Hepatocyte (in vitro differentiated cells): ENCODE measurements at places on chromosomes 13 and 19.
A peak's percentile ranks its signal among the peaks of the same experiment; 100 is the strongest.

GRCh38 chr13:97648171-97648880 is 214.4 kb downstream of the RAP2A start:
- H3K27ac ChIP-seq, result no peak overlapping the region
- no peak overlapping the region for H3K4me3 ChIP-seq
- no peaks in the 10 kb centered on the region for H3K27me3 ChIP-seq
- no peaks in the 10 kb centered on the region for H3K4me1 ChIP-seq
- DNase-seq, result no peak

DNA sequence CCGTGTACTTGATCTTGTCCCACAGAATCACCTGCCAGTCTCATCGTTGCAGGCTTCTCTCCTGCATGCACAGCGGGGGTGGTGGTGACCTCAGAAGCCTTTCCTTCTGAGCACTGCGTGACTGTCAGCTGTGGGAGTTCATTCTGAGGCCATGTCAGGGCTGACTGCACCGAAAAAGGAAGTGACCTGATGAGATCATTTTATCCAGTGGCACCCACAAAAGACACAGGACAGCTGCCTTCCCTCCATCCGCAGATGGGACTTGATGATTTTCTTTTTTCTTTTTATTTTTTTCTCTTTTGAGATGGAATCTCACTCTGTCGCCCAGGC is 89.7 kb downstream of the RAB20 start:
- no peak overlapping the region for H3K4me3 ChIP-seq
- H3K27me3 ChIP-seq, result no peaks in the 10 kb centered on the region
- no peaks in the 10 kb centered on the region for H3K36me3 ChIP-seq
- H3K4me1 ChIP-seq, result no peaks in the 10 kb centered on the region
- H3K27ac ChIP-seq, result no peak overlapping the region

- peak overlapping the region; percentile 50 for H3K27ac ChIP-seq
- DNase-seq, result no peak
- H3K36me3 ChIP-seq, result no peaks in the 10 kb centered on the region
- no peaks in the 10 kb centered on the region for H3K27me3 ChIP-seq
- peaks cover 32% of the 10 kb centered on the region for H3K4me1 ChIP-seq
Observed at GRCh38 chr13:97249093-97249795, 27.1 kb downstream of the MBNL2 start.

GRCh38 chr19:1465191-1466016 is 13.6 kb downstream of the C19orf25 start:
- peaks cover 32% of the 10 kb centered on the region for H3K4me1 ChIP-seq
- DNase-seq, result peak; percentile 85
- no peak overlapping the region for H3K4me3 ChIP-seq
- no peak overlapping the region for H3K27ac ChIP-seq
- H3K27me3 ChIP-seq, result peaks cover 47% of the 10 kb centered on the region

GRCh38 chr13:36715841-36716240 is 42.0 kb downstream of the SERTM1 start:
- no peak overlapping the region for H3K4me3 ChIP-seq
- no peaks in the 10 kb centered on the region for H3K27me3 ChIP-seq
- DNase-seq, result peak; percentile 38
- H3K36me3 ChIP-seq, result no peaks in the 10 kb centered on the region

DNA sequence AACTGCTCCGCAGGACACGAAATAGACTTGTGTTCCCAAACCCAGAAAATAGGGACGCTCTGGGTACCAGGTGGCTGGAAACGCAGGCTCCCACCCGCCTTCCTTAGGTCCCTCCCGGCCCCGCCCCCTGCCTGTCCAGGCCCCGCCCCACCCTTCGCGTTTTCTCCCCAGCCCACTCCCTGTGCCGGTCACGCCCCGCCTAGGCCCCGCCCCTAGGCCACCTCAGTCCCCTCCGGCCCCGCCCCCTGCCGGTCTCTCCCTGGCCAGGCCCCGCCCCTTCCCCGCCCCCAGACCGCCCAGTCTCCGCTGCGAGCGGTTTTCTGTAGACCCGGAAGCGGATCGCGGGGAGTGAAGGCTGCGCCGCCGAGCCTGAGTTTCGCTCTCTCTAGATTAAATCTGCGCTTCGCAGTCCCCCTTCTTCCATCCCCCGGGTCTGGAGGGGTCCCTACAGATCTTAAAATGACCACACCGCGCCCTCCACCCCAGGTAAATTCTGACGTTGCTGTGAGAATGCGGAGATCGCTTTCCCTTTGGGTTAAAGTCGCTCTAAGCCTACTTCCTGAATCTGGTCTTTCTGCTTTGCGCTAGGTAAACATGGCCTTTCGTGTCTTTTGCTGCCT is 3.7 kb upstream of the ZNF665 start:
- DNase-seq, result peak; percentile 99
- H3K27ac ChIP-seq, result peak overlapping the region; percentile 92
- H3K4me3 ChIP-seq, result peak overlapping the region; percentile 86
- H3K27me3 ChIP-seq, result no peaks in the 10 kb centered on the region
- peaks cover 8% of the 10 kb centered on the region for H3K4me1 ChIP-seq

DNA sequence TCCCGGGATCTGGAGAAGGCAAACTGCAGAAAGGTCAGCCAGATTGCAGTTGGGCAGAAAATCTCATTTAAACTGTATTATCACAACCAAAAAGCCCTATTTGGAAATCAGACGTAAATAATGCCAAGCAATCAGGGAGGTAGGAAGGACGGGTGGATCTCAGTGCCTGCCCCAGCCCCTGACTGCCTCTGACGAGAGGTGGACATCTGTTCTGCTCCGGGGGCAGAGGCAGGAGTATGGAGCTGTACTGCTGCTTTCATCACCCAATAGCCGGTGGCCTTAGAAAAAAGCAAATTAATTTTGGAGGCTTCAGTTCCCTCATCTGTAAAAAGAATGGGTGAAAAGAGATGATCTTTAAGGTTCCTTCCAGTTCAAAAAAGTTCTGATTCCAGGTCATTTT is 43.6 kb upstream of the WASF3 start:
- DNase-seq, result no peak
- no peak overlapping the region for H3K4me3 ChIP-seq
- no peak overlapping the region for H3K27ac ChIP-seq
- no peaks in the 10 kb centered on the region for H3K27me3 ChIP-seq
- no peaks in the 10 kb centered on the region for H3K36me3 ChIP-seq
- no peaks in the 10 kb centered on the region for H3K4me1 ChIP-seq

GRCh38 chr19:19145281-19145680 is 7.0 kb upstream of the TMEM161A start:
- H3K27ac ChIP-seq, result no peak overlapping the region
- no peak overlapping the region for H3K4me3 ChIP-seq
- H3K27me3 ChIP-seq, result no peaks in the 10 kb centered on the region
- no peak for DNase-seq
- no peaks in the 10 kb centered on the region for H3K36me3 ChIP-seq

GRCh38 chr13:30904043-30904442 is 2.0 kb upstream of the MEDAG start:
- no peak overlapping the region for H3K27ac ChIP-seq
- no peaks in the 10 kb centered on the region for H3K27me3 ChIP-seq
- no peak for DNase-seq
- no peaks in the 10 kb centered on the region for H3K36me3 ChIP-seq

DNA sequence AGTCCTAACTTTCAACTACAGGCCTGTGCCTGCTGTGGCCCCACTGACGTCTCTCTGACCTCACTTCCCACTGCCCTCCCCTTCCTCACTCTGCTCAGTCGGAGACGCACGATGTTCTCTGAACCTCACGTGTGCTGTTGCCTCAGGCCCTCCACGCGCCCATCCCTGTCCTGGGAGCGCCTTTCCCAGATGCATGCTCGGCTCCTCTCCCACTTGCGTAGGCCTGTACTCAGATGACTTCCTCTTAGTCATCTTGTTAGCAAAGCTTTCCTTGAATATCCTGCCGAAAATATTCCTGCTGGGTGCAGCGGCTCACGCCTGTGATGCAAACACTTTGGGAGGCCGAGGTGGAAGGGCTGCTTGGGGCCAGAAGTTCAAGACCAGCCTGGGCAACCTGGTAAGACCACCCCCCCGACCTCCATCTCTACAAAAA is 9.3 kb upstream of the SYT5 start:
- H3K4me3 ChIP-seq, result no peak overlapping the region
- H3K36me3 ChIP-seq, result no peaks in the 10 kb centered on the region
- H3K4me1 ChIP-seq, result no peaks in the 10 kb centered on the region
- H3K27me3 ChIP-seq, result no peaks in the 10 kb centered on the region
- H3K27ac ChIP-seq, result no peak overlapping the region
